ENCODE measurements at places on chromosomes 2 and 18. TPM values are rescaled to one million over a fixed set of nuclear protein-coding genes. Genes with fewer than 3 reads are reported as not detected.

The PLGLB1 gene
- total RNA-seq = 6.2 TPM

The SGO2 gene
- 4.8 TPM for total RNA-seq

GRCh38 chr2:64996871-64997307 lies 7.7 kb downstream of the SLC1A4 start:
- no peak for DNase-seq

DNA sequence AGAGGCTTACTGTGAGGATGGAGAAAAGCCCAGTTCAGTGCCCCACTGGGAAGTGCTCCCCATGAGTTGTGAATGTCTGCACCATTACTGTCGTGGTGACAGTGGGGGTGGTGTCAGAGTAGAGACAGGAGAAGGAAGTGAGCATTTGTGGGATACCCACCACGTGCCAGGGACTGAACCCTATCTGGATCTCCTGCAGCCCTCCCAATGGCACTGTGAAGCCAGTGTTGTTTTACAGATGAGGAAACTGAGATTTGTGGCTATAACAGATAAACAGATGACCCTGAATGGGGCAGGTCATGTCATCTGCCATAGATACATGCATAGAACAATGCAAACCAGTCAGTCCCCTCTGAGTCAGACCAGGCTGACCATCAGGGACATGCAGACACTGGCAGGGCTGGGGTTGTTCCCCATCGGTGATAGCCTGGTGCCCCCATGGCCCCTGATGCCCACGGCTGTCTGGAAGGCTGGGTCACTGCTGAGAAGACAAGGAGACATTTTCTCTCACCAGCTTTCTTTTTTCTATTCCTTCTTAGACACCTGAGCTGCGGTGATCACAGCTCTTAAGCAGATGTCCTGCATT lies 60.8 kb downstream of the EMILIN2 start:
- DNase-seq = no peak

GRCh38 chr2:190334479-190335224 lies 8.7 kb upstream of the INPP1 start:
- no peak for DNase-seq

DNA sequence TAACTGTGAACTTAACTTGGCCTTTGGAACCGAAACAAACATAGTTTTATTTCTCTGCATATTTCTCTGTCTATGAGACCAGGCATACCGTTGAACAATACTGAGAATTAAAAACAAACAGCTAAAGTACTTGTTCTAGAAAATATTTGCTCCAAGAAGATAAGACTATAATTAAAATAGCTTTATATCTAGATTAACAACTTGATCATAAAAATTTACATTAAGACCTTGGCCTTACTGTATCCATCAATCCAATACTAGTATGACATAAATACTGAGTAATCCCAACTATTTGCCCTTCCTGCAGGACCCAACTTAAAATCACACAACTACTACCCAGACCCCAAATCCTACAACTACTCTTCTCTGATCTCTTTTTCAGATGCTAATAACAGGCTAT lies 260.9 kb downstream of the RIT2 start:
- DNase-seq = no peak

GRCh38 chr2:235555371-235555770 lies 61.5 kb downstream of the AGAP1 start:
- DNase-seq = no peak

- DNase-seq = no peak
Observed at GRCh38 chr2:217231212-217231611, 371.3 kb upstream of the TNP1 start.

DNA sequence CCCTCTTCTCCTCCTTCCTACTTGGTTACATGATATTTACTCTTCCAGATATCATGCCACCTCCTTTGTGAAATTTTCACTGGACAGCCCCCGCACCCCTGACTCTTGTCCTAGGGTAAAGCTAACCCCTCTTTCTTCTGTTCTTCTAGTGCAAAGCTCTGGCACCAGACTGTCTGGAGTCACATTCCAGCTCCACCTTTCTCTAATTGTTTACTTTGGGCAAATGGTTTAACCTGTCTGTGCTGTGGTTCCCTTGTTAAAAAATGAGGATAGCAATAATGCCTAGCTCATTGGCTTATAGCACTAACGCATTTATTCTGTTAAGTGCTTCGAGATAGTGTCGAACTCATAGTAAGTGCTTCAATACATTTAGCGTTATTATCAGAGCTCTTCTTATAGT lies 306.2 kb downstream of the ALK start:
- DNase-seq = no peak

- no peak for DNase-seq
Observed at GRCh38 chr2:98952966-98953365, 16.9 kb upstream of the CRACDL start.

Measured in occipital lobe (tissue), 3 donors.